ENCODE measurements at places on chromosomes 6 and 20.

DNA sequence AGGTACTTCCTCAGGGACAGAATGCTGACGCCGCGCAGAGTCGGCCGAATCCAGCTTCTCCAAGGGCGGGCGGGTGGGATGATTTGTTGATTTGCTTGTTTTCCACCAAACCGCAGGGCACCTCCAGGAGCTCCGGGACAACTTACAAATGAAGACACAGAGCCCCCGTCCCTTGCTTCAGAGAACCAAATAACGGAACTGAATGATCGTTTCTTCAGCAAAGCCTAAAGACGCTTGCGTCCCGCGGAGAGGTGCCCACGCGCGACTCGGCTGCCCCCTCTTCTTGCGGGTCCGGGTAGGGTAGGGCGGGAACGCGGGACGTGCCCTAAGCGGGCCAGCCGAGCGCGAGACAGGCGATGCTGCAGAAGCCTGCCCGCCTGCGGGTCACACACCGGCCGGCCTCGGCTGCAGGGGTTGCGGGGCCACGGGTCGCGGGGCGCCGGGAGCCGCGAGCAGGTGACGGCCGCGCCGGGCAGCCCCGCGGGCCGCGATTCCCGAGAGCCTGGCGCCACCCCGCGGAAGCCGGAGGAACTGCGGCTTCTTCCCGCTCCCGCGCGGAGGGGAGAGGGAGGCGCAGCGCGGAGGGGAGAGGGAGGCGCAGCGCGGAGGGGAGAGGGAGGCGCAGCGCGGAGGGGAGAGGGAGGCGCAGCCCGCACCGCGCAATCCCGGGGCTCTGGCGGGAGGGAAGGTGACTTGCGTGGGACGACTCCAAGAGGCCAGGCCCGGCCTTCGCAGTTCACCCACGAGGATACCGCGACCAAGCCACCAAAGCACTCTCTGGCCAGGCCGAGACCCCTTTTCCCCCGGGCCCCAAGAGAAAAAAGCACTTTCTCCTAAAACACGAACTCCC lies 7.7 kb upstream of the FOXF2 start:
- peak; percentile 23 for DNase-seq

DNA sequence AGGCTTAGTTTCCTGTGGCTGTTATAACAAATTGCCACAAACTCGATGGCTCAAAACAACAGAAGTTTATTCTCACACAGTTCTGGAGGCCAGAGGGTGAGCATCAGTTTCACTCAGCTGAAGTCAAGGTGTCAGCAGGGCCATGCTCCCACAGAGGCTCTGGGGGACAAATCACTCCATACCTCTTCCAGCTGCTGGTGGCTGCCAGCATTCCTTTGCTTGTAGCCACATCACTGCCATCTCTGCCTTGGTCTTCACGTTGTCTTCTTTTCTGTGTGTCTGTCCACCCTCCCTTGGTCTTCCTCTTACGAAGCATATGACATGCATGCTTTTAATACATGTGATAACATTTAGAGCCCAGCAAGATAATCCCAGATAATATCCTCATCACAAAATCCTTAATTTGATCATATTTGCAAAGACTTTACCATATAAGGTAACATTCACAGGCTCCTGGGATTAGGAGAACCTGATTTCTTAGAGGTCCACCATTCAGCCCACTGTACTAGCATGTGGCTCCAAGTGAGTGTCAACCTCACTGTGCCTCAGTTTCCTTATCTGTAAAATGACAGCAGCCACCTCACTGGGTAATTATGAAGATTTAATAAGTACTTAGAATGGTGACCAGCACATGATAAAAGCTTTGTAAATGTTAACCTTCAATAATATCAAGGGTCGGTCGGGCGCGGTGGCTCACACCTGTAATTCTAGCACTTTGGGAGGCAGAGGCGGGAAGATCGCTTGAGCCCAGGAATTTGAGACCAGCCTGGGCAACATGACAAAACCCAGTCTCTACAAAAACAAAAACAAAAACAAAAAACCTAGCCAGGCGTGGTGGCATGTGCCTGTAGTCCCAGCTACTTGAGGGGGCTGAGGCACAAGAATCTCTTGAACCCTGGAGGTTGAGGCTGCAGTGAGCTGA lies 14.7 kb upstream of the PTGIS start:
- DNase-seq: no peak

- DNase-seq: no peak
These were observed 63.9 kb downstream of the PTPN1 start for GRCh38 chr20:50574108-50574507.

GRCh38 chr20:23009636-23010035 lies 25.5 kb upstream of the SSTR4 start:
- no peak for DNase-seq
